ENCODE measurements at places on chromosomes 13 and 19. TPM values are rescaled to one million over a fixed set of nuclear protein-coding genes. Genes with fewer than 3 reads are reported as not detected.

DNA sequence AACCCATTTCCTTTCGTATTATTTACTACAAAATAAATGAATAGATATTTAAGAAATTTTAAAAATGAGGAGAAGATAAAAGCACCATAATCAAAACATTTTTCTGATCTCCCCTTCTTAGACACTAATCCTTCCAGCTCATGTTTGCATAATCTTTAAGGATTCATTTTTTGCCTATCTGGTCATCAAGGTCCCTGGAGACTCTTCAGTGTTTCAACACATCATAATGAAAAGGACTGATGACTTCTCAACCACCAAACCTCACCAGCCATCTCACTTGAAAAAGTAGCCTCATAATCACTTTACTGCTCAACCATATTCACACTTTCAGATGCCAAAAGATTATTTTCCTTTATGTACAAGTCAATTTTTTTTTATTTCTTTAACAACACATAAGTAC is 80.1 kb downstream of the DCLK1 start:
- DNase-seq, result no peak

DNA sequence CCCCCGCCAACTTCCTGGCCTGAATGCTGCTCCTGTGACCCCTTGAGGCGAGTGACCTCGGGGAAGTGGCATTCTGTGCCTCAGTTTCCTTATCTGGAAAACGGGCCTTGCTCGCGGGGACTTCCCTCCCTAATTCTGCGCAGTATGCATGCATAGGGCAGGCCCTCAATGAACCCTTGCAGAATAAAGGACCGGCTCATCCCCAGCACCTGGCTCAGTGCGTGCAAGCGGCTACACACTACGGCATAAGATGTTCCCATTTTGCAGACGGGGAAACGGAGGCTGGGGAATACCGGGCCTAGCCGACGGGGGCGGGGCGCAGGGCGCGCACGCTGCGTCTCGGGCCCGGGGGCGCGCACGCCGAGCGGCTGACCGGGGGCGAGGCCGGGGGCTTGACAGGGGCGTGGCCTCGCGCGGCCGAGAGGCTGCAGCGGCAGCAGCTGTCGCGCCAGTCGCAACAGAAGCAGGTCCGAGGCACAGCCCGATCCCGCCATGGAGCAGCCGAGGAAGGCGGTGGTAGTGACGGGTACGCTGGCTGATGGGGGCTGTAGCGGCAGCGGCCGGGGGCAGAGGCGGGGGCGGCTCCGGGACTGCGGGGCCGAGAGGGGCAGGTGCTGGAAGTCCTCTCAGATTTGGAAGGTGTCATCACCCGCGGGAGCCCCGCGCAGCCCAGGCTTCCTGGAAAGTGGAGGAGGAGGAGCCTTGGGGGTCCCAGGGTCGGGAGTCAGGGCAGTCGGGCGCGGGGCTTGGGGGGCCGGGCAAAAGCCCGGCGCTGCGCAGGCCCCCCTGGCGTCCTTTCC is at the start of gene PGPEP1:
Gene PGPEP1 (plus strand): TSS at position 409 of the 800 bp plus-strand sequence. CDS start 84 bp downstream, at position 493.
- DNase-seq, result no peak

DNA sequence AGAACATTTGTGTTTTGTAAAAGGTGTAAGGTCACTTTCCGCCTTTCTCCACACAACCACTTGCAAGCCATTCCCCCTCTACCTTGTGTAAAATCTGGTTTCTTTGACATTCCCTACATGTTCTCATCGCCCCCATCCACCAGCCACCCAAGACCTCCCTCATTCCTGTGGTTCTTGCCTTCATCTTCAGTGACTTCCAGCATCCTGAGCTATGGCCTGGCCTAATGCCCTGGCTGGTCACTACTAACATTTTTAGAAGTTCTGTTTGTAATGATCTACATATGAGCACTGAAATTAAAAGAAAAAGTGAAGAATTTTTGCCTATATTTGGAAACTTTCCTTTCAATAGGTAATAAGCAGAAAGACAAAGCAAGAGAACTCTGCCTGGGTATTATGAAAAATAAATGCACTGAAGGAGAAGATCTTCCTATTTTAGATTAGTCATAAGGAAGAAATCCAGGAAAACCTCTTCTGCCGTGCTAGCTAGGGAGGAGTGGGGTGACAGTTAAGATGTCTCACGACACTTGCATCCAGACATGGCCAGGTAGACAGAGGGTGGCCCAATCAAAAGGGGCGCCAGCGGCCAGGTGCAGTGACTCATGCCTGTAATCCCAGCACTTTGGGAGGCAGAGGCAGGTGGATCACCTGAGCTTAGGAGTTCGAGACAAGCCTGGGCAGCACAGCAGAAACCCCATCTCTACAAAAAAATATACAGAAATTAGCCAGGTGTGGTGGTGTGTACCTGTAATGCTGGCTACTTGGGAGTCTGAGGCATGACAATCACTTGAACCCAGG is 28.1 kb upstream of the MPHOSPH8 start:
- DNase-seq, result no peak

- no peak for DNase-seq
These were observed 76.8 kb downstream of the ESD start for GRCh38 chr13:46720189-46720588.

- DNase-seq, result no peak
These were observed 1.3 kb upstream of the AXL start for GRCh38 chr19:41217741-41218140.

GRCh38 chr19:52990759-52991418 is 22.8 kb upstream of the ERVV-1 start:
- no peak for DNase-seq

GRCh38 chr13:99046851-99047250 is 69.0 kb upstream of the DOCK9 start:
- no peak for DNase-seq

DNA sequence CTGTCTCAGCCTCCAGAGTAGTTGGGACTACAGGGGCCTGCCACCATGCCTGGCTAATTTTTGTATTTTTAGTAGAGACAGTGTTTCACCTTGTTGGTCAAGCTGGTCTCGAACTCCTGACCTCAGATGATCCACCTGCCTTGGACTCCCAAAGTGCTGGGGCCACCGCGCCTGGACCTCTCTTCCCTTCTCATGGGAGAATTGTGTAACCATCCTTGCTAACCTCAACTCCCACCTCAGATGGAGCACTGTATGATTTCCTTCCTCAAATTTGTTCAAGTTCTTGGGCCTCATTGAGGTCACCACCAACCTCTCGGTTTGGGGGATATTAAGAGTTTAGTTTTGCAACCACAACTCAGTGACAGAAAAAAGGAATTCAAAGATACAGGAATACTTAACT is 10.7 kb downstream of the LILRA5 start:
- DNase-seq, result no peak

GRCh38 chr19:21912654-21913053 is 76.7 kb upstream of the ZNF43 start:
- no peak for DNase-seq

GRCh38 chr19:23956051-23956450 is 41.4 kb downstream of the ZNF726 start:
- no peak for DNase-seq

The ATP4B gene
- total RNA-seq, result not detected

GRCh38 chr13:108270442-108270841 is 924 bp downstream of the TNFSF13B start:
- no peak for DNase-seq

The GARIN5A gene
- total RNA-seq, result not detected

GRCh38 chr13:25046985-25047511 is 48.9 kb upstream of the PABPC3 start:
- DNase-seq, result no peak

Measured in GM12878 (cell line).